ENCODE measurements at places on chromosomes 16 and 17.

DNA sequence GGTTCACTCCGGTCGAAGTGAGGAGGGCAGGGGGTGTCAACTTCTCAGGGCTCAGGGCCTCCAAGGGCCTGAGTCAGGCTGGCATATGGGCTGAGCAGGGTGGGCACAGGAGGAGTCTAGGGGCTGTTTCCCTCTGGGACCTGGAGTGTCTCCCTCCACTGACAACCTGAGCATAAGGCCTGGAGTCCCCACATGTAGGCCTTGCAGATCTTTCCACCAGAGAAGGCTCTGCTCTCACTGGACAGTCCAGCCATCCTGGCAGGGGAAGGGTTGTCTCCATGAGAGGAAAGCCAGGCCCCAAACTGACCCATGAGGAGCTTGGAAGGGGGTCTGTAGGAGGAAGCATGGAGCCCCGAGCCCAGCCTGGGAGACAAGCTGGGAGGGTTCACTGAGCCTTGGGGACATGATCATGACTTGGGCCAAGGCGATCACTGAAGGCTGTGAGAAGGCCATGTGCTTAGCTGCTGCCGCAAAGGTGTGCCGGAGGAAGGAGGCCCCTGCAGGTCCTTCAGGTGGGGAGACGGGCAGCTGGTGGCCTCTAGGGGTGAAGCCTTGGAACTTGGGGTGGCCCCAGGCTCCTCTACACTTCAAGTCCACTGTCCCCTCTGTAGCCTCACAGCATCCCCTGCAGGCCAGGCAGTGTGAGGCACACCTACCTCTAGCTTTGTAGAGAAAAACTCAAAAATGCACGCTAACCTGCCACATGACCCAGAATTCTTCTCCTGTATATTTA is 9.9 kb downstream of the CMTM2 start:
- DNase-seq = no peak

DNA sequence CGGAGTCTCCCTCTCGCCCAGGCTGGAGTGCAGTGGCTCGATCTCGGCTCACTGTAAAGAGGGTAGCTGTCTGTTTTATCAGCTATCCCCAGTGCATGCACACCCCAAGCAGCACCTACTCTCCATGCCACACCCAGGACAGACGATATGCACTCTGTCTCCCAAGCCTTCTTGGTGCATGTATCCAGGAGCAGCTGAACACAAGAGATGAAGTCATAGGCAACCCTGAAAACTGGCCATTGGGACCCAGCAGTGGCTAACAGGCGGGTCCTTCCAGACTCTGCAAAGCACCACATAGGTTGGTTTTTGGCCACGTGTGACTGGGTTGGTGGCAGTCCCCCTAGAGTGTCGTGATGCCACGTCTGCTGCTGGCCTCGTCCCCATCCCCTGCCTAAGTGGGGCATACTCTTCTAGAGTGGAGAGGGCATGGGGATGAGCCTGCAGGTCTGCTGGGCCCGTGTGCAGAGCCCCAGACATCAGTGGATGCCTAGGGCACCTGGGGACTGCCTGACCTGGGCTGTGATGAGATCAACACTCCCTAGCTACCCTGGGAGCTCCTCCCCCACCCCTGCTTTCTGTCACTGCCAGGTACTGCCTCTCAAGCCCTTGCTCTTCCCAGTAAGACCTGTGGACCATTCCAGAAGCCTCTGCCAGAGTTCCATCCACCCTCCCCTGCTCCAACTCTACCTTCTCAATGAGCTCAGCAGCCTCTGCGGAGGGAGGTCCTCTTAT is 9.3 kb downstream of the PDE6G start:
- no peak for DNase-seq

DNA sequence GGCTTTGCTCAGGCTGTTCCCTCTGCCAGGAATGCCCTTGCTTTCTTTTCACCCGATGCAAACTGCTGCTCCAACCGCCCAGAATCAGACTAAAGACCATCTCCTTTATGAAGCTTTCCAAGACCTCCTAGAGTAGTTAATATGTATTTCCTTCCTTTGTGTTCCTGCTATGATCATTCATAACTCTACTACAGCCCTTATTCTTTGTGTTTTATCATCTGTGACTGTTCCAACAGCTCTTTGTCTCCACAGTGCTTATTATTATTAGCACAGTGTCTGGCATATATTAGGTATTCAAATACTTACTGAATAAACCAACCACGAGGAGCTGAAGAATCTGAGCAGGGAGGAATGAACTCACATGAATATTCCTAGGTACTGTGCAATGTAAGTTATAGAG is 7.6 kb downstream of the PSME3IP1 start:
- DNase-seq = no peak

- DNase-seq = no peak
Observed at GRCh38 chr16:64364894-64365293, 757.0 kb downstream of the CDH11 start.

DNA sequence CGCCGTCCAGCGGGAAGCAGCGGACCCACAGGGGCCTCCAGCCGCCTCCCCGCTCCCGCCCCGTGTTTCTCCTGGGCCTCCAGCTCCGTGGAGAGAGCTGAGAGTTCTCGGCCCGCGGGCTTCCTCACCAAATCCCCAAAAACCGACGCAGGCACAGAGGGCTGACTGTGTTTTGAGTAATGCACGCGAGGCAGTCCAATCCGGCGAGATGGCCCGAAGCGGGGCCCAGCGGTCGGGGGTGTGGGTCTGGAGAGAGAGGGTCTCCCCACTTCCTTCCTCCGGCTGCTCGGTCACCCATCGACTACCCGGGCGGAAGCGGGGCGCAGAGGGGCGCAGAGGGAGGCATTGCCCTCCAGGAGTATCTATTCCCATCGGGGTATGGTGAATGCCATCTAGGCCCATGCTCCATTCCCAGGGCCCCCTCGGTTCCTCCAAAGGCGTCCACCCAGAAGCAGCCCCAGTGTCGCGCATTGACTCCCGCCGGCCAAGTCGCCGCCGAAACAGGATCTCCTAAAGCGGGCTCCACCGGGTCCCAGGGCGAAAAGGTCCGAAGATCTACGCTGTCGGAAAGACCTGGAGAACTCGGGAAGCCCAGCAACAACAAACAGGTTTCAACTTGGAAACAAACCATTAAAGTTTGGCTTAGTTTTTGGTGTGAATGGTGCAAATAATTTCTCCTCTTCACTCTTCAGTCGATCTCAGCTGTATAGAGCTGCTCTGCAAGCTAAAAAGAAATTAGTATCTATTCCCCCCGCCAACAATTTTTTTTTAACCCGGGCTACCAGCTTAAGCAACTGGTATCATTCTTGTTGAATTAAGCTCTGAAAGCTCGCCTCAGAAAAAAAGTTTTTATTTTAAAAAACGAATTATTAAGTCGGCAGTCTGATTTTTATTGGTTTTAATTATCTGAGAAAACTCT is 19.2 kb upstream of the HOXB13 start:
- no peak for DNase-seq

GRCh38 chr16:53690771-53691170 is 12.9 kb downstream of the RPGRIP1L start:
- no peak for DNase-seq

DNA sequence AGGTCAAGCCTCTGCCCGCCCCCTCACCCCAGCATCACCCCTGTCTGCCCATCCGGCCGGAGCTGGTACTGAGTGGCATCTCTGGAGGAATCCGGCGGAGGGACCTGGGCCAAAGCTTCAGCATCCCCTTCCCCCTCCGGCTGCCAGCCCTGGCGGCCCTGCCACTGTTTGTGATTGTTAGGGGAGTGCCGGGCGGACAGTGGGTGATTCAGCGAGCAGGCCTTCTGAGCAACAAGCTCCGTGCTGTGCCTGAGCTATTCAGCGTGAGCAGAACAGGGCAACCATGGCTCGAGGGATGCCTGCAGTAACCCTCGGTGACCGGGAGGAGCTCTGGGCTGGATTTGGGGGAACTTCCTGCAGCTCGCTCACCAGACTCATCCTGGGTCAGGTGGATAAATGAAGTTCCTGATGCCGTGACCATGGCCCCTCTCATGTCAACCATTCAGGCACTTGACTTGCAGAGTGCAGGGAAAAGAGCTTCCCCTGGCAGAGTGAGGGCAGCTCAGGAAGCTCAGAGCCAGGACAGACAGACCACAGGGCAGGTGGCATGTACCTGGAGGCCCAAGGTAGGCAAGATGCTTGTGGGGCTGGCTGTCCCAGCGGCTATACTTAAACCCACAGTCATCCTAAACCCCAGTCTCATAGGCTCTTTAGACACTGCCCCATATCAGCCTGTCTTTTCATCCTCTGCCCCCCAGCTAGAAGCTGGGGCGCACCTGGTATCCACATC is 24.3 kb upstream of the MLKL start:
- DNase-seq = no peak

- DNase-seq = no peak
Observed at GRCh38 chr16:80986557-80986956, 20.1 kb downstream of the CMC2 start.

- DNase-seq = no peak
Observed at GRCh38 chr17:77822302-77823030, 136.0 kb upstream of the TNRC6C start.

DNA sequence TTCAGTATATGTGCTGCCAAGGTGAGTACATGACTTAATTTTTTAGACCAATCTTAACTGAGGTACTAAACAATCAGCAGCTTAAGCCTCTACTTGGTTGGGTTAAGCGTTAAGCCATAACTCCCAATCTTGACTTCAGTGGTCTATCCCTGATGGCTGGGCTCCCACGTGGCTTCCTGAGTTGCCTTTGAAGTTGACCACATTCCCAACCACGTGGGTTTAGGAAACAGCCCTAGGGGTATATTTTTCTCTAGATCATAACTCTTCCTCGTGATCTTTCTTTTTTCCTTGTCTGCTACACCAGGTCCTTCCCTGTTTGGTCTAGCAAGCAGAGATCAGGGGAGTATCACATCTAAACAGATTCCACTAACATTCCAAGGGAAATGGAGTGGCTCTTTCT is 20.1 kb upstream of the PIRT start:
- DNase-seq = no peak

GRCh38 chr17:67931227-67931626 is 65.0 kb downstream of the C17orf58 start:
- no peak for DNase-seq

GRCh38 chr17:35788477-35789368 is 6.7 kb downstream of the MMP28 start:
- no peak for DNase-seq

DNA sequence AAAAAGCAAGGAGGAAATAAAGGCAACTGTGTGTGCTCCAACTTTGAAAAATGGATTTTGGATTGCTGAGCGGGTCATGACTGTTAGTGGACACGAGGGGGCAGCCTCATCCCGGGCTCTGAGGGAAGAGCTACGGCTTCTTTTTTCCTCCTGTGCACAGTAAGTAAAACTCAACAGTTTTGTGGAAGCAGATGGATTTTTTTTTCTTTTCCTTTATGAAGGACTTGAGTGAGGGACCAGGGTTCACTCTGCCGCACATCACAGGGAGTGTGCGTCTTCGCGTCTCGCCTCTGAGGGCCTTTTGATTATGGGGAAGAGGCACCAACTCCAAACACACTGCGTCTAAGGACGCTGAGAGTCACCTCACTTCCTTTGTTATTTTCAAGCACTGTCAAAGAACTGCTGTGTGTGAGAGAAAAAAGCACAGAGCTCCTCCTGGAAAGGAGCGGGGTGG is 80.3 kb upstream of the GOT2 start:
- DNase-seq = no peak

GRCh38 chr16:3019594-3020246 is 448 bp upstream of the TNFRSF12A start:
- DNase-seq = no peak

GRCh38 chr17:6711081-6711674 is 2.0 kb downstream of the SLC13A5 start:
- no peak for DNase-seq

GRCh38 chr17:47956791-47957590 is 692 bp downstream of the PRR15L start:
- DNase-seq = no peak

DNA sequence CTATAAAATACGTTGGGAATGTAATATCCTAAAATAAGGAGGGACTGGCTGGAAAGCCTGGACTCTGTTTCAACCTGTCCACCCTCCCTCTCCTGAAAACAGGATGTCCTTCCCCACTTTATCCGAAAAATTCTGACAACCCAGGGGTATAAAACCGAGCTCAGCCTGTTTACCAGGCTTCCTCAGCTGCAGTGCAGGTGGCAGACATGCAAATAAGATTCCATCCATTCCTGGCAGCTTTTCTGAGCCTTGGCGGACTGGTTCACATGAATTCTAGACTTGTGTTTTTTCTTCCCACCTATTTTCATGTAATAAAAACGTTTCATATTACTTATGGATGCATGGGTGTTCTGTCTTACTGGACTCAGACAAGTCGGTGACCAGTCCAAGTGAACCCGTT is 479.3 kb downstream of the KCNJ18 start:
- DNase-seq = peak; percentile 40

DNA sequence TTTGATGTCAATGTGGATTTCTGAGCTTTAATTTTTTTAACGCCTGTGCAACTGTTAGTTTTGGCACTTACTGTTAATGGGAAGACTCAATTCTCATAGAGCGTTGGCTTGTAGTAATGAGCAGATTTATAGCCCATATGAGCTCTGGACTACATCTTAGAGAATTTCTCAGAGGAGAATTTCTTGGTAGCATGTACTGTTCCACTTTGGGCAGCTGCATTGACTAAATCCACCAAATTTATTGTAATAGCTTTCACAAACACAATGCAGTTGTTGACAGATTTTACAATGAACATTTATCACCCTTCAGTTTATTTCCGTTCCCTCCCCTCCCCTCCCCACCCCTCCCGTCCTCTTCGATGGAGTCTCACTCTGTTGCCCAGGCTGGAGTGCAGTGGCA is 193.9 kb downstream of the PRKCA start:
- no peak for DNase-seq

- no peak for DNase-seq
Observed at GRCh38 chr16:81560979-81561657, 116.5 kb downstream of the CMIP start.

DNA sequence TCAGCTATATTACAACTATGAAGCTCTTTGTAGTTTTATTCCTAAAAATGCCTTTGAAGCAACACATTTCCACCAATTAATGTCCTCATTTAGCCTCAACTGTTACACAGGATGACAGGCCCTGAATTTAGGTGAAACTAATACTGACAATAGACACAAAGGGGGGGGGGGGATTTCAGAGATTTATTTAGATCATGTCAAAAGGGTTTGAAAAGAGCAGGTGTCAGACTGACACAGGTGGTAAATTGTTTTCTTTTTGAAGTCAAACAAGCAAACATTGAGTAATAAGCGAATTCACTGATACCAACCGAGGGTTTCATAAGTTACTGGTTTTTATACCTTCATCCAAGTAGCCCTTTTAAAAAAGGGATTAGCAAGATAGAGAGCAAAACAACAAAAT is 40.8 kb downstream of the KANSL1 start:
- no peak for DNase-seq

GRCh38 chr16:3696425-3697218 is 20.7 kb downstream of the TRAP1 start:
- DNase-seq = no peak

All from NCI-H1048 (cell line).